ENCODE measurements at places on chromosomes 2 and 18.

- DNase-seq: no peak
Observed at GRCh38 chr2:30300456-30301221, 69.3 kb downstream of the LBH start.

DNA sequence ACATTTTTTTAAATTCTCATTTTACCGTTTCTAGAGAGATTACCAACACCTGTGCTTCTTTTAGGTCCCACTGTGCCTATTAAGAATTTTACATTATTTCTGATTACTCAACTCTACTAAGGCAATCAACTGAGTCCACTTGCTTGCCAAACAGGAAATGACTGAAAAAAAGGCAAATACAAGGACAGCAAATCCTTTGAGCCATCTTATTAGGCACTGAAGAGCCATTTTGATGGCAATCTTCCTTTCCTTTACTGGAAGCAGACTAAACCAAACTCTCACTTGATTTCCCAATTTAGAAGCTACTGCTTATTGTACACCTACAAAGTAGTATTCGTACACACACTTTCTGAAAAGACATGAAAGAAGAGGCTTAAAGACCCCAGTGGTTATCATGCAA, 121.4 kb upstream of the COL3A1 start:
- no peak for DNase-seq

DNA sequence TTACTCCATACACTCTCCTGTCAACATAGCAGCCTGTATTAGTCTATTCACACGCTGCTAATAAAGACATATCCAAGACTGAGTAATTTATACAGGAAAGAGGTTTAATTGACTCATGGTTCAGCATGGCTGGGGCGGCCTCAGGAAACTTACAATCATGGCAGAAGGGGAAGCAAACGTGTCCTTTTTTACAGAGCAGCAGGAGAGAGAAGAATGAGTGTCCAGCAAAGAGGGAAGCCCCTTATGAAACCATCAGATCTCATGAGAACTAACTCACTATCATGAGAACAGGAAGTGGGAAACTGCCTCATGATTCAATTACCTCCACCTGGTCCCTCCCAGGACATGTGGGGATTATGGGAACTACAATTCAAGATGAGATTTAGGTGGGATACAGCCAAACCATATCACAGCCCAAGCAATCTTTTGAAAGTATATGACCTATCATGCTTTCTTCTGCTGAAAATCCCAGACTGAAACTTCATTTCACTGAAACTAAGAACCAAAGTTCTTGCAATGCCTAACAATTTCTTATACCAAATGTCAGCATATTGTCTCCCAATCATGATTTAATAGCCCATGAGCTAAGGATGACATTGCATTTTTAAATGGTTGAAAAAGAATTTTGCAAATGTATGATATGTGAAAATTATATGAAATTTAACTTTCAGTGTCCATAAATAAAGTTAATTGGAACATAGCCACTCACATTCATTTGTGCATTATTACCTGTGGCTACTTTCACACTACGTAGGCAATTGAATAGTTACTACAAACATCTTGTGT, 686.8 kb upstream of the ZEB2 start:
- no peak for DNase-seq

DNA sequence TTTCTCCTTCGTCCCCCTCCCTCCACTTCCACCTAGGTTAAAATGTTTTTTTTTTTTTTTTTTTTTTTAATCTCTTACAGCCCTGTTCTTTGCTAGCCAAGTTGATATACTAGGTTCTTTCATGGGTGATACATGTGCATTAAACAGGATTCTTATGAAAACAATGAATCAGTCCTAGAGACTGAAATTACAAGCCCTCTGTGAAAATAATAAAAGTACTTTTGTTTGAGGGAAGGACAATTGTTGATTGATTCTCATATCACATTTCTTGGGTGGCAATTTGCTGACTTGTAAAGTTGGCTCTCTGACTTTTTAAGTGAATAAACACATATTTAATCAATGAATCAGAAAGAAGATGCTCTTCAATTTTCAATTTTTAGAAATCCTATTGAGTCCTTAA, 639.9 kb downstream of the LRP1B start:
- DNase-seq: no peak

- no peak for DNase-seq
Observed at GRCh38 chr2:223590964-223591363, 11.2 kb downstream of the SCG2 start.

DNA sequence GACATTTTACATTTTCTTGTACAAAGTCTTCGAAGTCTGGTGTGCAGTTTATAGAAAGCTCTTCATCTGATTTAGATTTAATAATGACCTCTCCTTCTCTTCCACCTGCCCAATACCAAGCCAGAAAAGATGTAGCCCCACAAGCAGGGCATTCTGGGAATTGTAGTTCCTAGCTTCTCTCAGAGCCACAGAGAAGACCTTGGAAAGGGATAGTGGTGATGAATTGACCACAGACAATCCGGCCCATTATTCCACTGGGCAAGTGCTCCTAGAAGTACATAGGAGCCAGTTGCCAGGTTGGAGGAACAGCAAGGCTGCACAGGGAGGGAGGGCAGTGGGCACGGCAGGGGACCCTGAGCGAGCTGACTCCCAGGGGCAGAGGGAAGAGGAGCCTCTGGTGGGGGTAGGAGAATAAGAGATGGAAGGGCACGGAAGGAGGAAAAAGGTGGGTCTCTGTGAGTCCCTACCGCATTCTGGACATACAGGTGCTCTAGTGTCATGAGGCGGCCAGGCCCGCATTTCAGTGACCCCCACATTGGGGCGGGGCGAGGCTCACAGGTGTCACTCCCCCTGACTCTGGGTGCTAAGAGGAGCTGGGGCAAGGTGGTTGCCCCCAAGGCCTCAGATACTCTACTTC, 152.5 kb upstream of the HAAO start:
- no peak for DNase-seq

DNA sequence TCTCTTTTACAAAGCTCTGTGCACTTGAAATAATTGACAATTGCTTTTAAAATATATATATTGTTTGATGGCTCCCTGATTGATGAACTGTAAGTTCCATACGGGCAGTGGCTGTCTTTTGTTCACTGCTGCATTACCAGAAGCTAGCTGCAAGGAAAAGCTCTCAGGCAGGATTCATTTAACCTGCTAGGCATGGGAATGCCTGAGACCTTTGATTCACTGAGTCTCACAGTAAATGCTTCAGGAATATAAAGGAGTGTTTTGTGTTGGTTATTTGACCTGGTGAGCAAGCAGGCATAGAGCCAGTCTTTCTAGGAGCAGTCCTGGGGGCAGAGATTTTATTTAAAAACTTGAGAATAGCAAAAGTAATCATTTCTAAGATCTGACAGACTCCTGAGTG, 193.2 kb upstream of the ITGA4 start:
- no peak for DNase-seq

GRCh38 chr2:32633040-32633439, 5.2 kb downstream of the TTC27 start:
- no peak for DNase-seq

- DNase-seq: no peak
Observed at GRCh38 chr18:78519394-78520062, 460.1 kb upstream of the SALL3 start.

DNA sequence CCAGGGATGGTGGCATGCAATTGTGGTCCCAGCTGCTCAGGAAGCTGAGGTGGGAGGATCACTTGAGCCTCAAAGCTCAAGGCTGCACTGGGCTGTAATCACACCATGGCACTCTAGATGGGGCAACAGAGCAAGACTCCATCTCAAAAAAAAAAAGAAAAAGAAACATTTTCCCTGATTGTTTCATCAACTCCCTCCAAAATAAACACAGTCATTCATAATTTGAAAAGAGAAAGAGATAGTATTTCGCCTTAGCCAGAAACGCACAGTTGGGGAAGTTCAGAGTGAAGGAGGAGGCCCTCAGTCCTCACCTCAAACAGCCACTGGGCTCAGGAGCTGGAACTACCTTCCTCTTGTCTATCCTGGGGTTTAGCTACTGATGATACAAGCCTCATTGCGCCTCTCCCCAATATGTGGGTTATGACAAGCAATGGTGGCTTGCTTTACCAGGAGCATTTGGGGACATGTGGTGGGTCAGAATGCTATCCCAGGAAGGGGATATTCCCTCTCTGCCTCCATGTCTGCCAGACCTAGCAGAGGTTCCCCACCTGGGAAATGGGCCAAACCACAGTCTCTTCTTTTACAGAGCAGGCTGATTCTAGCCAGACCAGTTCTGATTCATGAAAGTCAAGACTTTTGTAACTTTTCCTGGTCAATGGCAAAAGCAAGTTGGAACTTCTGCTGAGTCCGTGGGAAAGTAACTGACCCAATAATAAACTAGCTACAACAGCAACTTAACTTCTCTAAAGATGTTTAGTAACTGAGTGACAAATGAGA, 22.2 kb upstream of the TMEM87B start:
- no peak for DNase-seq

Measured in CD4-positive, alpha-beta T cell treated with Interleukin-10 for 1 hour (primary cell).